ENCODE measurements at places on chromosomes 13 and 19.

- DNase-seq = no peak
These were observed 929.0 kb downstream of the SLITRK6 start for GRCh38 chr13:84870190-84870589.

DNA sequence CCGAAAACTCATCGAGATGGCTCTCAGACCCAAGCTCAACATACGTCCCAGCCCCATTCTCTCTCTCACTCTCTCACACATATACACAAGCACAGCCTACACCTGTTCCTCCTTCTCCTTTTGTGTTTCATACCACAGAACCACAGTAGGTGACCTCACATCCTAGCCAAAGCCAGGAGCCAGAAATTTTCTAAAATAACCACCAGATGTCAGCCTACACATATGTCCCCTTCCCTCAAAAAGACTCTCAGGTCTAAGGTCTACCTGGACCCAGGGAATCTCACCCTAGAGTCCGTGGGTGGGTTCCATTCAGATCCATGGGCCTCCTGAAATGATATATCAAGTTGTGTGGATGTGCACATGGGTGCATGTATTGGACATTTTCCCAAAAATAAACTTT is 104.2 kb upstream of the IPO5 start:
- DNase-seq = no peak

DNA sequence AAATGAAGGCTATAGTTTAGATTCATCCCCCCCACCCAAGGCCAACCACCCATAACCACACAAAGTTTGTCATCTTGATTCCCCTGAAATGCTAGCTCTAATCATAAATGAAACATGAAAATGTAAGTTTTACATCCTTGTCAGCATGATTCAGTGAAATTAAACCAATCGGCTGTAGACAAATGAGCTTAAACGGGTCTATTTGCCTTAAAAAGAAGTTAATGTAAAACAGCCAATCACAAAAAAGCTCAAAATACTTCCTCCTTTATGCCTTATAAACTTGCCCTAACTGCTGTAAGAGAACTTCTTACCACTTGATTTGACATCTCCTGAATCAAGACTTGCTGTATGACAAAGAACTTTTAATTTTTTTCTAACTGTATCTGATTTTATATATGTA is 34.5 kb upstream of the MRI1 start:
- no peak for DNase-seq

GRCh38 chr13:102915393-102915930 is 69.6 kb downstream of the ERCC5 start:
- DNase-seq = no peak

- no peak for DNase-seq
These were observed 5.6 kb downstream of the TEX29 start for GRCh38 chr13:111325941-111326620.

GRCh38 chr13:59754411-59754810 is 409.3 kb downstream of the DIAPH3 start:
- DNase-seq = no peak

DNA sequence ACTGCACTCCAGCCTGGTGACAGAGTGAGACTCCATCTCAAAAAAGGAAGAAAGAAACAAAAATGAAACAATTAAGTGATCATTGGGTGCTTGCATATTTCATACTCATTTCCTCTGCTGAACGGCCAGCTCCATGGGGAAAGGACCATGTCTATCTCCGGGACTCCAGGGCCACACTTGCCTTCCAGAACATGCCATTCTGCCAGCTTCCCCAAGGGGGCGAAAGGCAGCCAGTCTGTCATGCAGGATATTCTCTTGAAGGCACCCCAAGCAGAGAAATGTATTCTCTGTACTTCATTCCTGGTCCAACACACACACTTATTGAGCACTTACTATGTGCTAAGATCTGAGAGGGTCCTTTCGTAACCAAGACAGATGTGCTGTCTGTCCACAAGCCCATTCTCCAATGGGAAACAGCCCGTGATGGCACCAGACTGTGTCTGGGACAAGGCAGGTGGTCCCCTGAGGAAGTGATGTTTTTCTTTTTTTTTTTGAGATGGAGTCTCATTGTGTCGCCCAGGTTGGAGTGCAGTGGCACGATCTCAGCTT is 10.2 kb upstream of the CARM1 start:
- no peak for DNase-seq

GRCh38 chr13:109869312-109870237 is 83.2 kb upstream of the IRS2 start:
- no peak for DNase-seq

DNA sequence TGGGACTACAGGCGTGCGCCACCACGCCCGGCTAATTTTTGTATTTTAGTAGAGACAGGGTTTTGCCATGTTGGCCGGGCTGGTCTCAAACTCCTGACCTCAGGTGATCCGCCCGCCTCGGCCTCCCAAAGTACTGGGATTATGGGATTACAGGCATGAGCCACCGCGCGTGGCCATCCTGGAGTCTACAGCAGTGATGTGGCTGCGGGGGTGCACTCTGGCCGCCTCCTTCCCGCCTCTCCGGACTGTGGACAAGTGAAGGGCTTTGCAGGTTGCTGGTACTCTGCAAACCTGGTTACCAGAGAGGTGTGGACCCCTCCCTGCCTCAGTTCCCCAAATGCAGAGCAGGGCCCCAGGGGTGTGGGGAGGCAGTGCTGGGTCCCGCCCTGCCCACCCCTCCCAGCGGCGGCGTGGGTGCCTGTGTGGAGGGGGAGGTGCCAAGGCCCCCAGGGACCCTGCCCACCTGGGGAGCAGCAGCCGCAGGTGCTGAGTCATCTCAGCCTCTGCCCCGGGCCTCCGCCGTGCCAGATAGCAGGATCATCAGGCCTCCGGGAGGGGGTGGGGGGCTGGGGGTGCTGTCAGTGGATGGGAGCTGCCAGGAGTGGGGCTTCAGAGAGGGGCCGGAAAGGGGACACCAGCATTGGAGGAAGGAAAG is 23.1 kb downstream of the ARID3A start:
- DNase-seq = no peak

- DNase-seq = no peak
These were observed 357.6 kb downstream of the TBC1D4 start for GRCh38 chr13:75124415-75124814.

DNA sequence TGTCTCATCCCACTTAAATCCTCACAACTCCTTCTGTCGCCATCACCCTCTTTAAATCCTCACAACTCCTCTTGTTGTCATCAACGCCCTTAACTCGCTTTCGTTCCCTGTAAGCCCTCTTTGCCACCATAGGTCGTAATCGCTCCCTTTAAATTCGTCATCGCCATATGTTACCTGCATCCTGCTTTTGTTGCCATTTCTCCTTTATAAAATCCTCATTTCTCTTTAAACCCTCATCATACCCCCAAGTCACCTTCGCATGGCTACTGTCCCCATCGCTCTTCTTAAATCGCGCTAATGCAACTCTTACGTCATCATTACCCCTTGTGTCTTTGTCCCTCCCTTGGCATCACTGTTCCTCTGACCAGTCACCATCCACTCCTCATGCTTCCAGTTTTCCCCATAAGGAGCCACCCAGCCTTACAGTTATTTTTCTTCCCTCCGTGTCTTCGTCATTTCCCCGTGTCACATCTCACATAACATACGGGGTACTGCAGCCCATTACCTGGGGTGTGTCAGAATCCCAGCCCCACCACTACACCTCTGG is 539 bp downstream of the PLD3 start:
- DNase-seq = peak; percentile 50

DNA sequence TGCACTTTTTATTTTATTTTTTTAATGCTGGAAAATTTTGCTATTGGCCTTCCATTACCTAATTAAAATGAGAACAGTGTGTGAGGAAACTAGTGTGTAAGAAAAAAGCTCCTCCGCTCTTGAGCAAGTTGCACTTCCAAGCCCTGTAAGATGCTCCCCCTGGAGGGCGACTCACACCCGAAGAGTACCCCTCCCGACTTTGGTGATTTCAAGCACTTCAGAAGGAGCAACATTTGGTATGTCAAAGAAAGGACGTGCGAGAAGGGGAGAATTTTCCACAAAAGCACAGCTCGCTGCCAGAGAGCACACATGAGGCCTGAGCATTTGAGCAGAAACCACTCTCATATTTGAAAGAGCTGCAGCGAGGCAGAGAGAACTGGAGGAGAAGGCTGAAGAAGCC is 504.4 kb downstream of the FGF9 start:
- no peak for DNase-seq

- DNase-seq = no peak
These were observed 62.0 kb downstream of the KL start for GRCh38 chr13:33078263-33078662.

GRCh38 chr13:41791056-41791455 is 169.9 kb downstream of the VWA8 start:
- DNase-seq = no peak

GRCh38 chr19:49442771-49443365 is 1.5 kb upstream of the SLC17A7 start:
- DNase-seq = peak; percentile 74

GRCh38 chr13:48656608-48657007 is 2.9 kb downstream of the CYSLTR2 start:
- no peak for DNase-seq

- no peak for DNase-seq
These were observed 142.1 kb upstream of the MAB21L1 start for GRCh38 chr13:35618565-35619083.

GRCh38 chr13:39410096-39410901 is 192.7 kb downstream of the LHFPL6 start:
- DNase-seq = no peak

- DNase-seq = peak; percentile 77
These were observed 785 bp upstream of the USF2 start for GRCh38 chr19:35267818-35268535.

- no peak for DNase-seq
These were observed 2.5 kb downstream of the RPS28 start for GRCh38 chr19:8323781-8324185.

DNA sequence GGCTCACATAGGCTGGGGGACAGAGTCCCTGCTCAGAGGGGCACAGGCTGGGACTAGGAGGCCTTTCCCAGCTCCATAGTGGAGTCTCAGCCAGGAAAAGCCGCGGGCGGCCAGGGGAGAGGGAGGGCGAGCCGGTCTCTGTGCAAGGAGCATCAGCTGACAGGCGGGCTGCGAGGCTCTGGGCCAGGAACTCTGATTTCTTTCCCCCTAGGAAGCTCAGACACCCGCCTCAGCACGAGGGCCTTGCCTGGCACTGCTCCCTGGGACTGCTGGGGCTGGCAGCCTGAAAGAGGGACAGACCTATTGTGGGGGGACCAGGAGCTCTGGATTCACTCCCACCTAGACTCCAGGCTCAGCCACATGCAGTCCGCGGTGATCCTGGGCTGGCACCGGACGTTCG is 2.2 kb upstream of the PLK5 start:
- DNase-seq = no peak

DNA sequence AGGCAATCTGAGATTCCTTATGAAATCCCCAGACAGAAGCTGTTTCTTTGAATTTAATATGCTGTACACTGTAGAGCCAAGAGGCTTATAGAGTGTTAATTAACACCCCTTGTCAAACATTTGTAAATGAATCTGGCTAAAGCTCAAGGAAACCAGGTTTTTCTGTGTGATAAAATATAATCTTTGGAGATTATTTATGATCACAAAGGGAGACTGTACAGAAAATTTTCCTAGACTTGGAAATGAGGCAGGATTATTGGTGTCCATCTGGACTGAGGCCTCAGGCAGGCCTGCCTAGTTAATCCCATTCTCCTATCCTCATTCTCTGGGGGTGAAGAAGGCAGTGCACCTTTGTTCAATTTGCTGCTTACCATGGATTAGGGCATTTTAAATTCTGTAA is 17.8 kb downstream of the KL start:
- DNase-seq = no peak
